Foreskin keratinocyte (primary cell): ENCODE measurements at places on chromosomes 11 and 22. TPM values are rescaled to one million over a fixed set of nuclear protein-coding genes. Genes with fewer than 3 reads are reported as not detected.

The ALG12 gene
- polyA plus RNA-seq: 16.2 and 17.5 TPM in 2 replicates

The TM7SF2 gene
- 12.6 and 16.5 TPM in 2 replicates for polyA plus RNA-seq

The MADD gene
- 7.7 and 8.0 TPM in 2 replicates for polyA plus RNA-seq

The BATF2 gene
- 0.35 and 0.36 TPM in 2 replicates for polyA plus RNA-seq

The RCOR2 gene
- polyA plus RNA-seq: 1.7 and 1.8 TPM in 2 replicates
